Endothelial cell (in vitro differentiated cells): ENCODE measurements at places on chromosomes 13 and 19.

GRCh38 chr19:16871871-16872270 lies 16.9 kb upstream of the F2RL3 start:
- DNase-seq = no peak

DNA sequence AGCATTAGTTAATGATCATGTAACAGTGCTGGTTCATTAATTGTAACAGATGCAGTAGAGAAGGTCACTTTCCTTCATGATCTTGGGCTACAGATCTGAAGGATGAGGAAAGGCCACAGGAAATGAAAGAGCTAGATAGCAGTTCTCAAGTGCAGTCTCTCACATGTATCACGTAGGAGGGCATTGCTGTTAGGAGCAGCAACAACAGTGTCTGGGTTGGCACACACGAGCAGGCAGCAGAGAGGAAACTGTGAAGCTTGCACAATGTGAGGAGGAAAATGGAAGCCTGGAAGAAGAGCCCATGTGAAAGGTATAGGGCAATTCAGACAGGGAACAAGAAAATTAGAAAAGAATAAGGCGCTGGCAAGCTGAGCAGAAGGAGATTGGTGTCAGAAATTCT lies 1741.5 kb downstream of the PCDH9 start:
- no peak for DNase-seq

GRCh38 chr13:112487127-112487517 lies 100.8 kb downstream of the TUBGCP3 start:
- no peak for DNase-seq

DNA sequence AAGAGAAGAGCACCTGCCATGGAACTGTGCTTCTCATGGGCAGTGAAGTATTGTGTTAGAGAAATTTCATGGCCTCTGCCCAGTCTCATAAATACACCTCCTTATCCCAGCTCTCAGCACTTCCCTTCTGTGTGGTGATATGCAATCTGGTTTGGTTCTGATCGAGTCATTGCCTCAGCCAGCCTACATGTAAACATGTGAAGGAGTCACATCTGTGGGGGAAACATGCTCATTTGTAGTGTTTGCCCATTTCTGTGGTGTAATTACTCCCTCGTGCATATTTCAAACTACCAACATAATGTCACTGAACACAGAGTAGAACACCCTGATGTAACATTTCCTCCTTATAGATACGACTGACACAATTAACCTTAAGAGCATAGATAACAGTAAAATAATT lies 183.0 kb downstream of the DCT start:
- no peak for DNase-seq

DNA sequence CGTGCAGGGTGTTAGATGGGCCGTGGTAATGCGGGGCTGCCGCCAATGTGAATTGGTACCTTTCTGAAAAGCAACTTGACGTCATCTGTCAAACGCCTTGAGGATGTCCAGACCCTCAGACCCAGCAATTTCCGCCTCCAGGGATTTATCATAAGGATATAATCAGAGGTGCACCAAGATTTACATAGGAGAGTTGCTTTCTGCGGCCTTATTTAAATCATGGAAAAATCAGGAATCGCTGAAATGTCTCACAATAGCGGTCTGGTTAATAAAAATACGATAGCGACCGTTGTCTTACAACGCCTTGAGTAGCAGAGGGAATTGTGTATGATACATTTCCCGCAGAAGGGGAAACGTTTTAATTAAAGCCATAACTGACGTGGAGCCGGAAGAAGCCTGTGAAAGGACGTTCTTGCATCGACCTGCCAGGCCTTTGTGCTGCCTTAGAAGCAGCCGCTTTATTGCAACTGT lies 32.3 kb upstream of the NDUFS7 start:
- DNase-seq = no peak

- DNase-seq = no peak
Observed at GRCh38 chr13:26679411-26680122, 81.0 kb downstream of the GPR12 start.

GRCh38 chr13:50283017-50283416 lies 267.8 kb downstream of the KCNRG start:
- DNase-seq = no peak

DNA sequence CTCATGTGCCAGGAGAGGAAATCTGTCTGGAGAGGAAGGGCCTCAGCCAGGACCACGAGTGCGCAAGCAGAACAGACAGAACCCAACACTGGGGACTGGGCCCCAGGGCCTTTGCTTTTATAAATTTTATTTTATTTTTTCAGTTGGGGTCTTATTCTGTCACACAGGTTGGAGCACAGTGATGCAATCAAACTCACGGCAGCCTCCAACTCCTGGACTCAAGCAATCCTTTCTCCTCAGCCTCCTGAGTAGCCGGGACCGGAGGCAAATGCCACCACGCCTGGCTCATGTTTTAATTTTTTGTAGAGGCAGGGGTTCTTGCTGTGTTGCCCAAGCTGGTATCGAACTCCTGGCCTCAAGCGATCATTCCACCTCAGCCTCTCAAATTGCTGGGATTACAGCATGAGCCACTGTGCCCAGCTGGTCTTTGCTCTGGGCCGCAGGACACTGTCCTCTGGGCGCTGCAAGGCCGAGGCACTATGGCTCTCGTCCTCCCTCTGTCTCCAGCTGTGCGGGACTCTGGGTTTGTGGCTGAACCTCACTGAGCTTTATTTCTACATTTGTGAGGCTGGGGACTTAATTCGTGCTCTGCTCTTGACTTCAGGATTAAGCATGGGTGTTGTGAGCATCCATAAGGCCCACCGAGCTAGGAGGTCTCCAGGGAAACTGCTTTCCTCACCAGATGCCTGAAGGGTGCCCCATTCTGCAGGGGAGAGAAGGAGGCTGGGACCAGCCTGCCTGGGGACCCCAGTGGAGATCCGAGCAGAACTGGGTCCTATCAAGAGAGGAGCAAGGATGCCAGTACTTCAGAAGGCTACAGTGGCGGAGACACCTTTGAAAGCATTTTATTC lies 144.2 kb upstream of the VSTM2B start:
- DNase-seq = no peak

GRCh38 chr19:10544242-10544752 lies 593 bp downstream of the ATG4D start:
- no peak for DNase-seq

- DNase-seq = no peak
Observed at GRCh38 chr13:93951951-93952350, 527.5 kb downstream of the DCT start.

GRCh38 chr19:19111967-19112580 lies 26.2 kb downstream of the TMEM161A start:
- DNase-seq = no peak

GRCh38 chr13:60018536-60018935 lies 145.2 kb downstream of the DIAPH3 start:
- no peak for DNase-seq

DNA sequence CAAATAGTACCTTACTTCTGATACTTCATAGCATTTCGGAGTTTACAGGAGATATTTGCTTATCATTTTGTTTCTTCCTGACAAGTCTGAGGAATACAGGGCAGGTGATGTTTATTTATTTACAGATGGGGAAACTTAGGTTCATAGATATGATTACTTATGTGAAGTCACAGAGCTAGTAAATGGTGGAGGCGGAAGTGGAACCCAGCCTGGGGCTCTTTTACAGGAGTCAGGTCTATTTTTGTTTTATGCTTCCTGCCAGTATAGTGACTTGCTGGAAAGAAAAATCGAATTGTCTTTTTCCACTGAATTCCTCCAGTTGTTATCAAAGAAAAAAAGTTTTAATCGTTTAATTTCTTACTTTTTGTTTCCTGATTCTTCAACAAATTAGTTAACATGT lies 66.5 kb downstream of the DGKH start:
- DNase-seq = no peak

- no peak for DNase-seq
Observed at GRCh38 chr19:30577551-30578105, 205.4 kb downstream of the ZNF536 start.

DNA sequence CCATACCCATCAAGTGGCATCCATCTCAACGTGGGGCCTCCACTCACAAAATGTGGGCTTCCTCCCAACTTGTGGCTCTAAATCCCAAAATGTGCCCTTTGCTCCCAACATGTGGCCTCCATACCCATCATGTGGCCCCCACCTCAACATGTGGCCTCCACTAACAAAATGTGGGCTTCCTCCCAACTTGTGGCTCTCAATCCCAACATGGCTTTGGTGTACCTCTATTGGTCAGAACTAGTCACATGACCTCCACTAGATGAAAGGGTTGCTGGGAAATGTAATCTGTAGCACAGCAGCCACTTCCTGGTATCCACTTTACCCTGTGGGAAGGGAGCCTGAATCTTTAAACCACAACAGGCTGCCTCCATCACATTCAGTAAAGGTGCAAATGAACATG lies 10.1 kb upstream of the ACER1 start:
- no peak for DNase-seq

DNA sequence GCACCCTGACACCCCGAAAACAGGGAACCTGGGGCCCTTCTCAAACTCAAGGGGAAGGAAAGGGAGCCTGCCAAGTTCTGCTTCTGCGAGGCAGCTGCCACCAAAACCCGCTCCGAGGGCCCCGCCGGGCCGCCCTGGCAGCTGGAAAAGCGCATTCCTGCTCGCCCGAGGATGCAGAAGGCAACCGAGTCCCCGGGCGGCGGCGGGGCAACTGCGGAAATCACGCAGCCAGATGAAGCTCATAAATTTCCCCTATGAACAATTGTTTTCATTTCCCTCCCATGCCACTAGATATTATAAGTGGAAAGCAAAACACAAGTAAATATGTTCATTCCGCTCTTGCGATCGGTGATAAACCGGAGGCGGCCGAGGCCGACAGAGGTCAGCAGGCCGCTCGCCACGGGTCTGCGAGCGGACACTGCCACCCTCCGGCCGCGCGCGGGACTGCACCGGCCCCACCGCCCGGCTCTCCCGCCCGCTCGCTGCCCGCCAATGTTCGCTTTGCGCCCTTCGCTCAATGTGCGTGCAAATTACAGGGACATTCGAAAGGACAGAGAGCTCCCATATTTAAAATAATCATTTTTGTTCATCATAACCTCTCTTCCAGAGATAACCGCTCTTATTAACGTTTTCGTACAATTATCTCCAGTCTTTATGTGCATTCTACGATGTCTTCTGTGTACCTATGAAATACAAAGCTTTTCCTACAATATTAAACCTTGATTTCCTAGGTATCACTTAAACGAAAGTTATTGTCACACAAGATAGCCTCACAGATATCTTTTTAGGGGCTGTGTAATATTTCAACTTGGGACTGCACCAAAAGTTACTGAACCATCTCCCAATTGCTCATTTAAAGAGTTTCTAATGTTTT lies 120.8 kb upstream of the ZNF507 start:
- peak; percentile 87 for DNase-seq

DNA sequence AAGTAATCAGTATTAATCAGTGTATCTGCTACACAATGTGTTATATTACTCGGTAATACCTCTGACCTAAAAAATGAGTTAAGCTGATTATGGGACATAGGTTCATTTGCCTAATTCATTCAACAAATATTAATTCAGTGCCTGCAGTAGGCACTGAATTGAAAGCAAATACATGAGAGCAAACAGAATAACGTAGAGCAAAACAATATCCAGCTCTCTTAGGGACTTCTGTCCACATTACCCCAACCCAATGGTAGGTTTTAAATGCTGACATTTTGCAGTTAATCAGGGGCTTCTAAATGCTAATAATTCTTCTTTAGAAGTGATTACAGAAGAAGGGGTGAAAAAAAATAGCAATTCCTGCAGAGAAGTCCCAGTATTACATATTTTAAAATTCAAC lies 4.9 kb downstream of the RCBTB2 start:
- DNase-seq = no peak

DNA sequence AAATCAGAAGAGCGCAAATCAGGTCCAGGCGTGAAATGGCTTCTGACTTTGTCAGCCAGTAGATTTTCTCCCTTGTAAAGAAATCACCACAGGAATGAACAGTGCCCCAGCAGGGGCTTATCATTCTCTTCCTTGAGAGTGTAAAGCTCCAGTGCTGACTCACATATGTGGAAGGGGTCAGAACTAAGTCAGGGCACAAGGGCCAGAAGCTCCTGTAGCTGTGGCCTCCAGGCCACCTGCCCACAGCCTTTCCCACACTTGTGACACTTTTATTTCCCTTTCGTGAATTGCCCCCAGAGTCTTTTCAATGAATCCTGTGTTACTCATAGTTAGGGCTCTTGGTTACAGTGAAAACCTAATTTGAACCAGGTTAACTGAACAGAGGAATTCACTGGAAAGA lies 99.6 kb downstream of the SUCLA2 start:
- no peak for DNase-seq

DNA sequence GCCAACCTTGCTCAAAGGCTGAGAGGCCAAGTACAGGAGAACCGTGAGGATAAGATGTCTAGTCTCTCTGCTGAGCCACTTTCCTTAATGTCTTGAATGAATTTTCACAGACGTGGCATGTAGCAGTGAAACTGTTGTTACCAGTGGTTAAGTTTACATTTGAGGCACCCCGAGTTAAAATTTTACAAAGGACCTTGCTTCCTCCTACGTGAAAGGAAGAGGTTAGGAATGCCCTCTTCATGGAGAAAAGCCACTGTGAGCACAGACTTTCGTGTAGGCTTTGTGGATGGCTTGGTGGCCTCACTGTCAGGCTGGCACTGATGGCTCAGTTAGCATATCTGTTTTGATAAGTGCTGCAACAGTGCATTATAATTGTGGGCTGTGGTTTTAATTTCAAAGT lies 2.7 kb downstream of the GJB2 start:
- DNase-seq = no peak

- no peak for DNase-seq
Observed at GRCh38 chr19:41161903-41162302, 31.1 kb upstream of the CYP2S1 start.

DNA sequence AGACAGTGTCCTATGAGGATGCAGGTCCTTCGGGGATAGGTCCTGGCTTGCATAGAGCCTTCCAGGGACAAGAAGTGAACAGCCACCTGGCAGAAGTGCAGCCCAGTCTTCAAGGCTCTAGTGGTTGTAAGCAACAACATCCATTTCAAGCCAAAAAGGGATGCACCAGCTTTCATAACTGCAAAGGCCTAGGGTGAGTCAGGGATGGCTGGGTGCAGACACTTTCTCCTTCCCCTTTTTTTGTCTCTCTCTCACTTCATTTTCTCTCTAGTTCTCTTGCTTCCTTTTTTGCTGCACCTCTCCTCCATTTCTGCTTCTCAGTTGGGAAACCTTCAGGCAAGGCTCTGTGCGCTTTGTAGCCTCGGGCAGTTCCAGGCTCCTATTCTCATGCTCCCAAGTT lies 196.2 kb upstream of the ZNF536 start:
- DNase-seq = no peak

DNA sequence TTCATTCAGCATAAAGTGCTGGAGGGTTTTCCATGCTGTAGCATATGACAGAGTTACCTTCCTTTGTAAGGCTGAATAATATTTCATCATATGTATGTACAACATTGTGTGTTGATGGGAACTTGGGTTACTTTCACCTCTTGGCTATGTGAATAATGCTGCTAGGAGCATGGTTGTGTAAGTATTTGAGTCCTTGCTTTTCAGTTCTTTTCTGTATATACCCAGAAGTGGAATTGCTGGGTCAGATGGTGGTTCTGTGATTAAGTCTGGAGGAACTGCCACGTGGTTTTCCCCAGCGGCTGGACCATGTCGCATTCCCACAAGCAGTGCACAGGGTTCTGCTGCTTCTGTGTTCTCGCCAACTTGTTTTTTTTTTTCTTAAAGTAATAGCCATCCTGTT lies 101.2 kb upstream of the TEX29 start:
- no peak for DNase-seq

GRCh38 chr19:38149661-38150061 lies 74.4 kb downstream of the DPF1 start:
- DNase-seq = no peak

GRCh38 chr19:32309711-32310390 lies 35.6 kb upstream of the ZNF507 start:
- DNase-seq = no peak

- DNase-seq = no peak
Observed at GRCh38 chr19:43616306-43616705, 3.1 kb downstream of the ZNF428 start.

- DNase-seq = no peak
Observed at GRCh38 chr13:34076319-34076718, 258.4 kb downstream of the RFC3 start.
